Stimulated activated CD8-positive, alpha-beta memory T cell treated with anti-CD3 and anti-CD28 coated beads, Interleukin-2, amount 100 ng/mL, for 48 hours (primary cell): ENCODE measurements at places on chromosomes 1 and 21.

DNA sequence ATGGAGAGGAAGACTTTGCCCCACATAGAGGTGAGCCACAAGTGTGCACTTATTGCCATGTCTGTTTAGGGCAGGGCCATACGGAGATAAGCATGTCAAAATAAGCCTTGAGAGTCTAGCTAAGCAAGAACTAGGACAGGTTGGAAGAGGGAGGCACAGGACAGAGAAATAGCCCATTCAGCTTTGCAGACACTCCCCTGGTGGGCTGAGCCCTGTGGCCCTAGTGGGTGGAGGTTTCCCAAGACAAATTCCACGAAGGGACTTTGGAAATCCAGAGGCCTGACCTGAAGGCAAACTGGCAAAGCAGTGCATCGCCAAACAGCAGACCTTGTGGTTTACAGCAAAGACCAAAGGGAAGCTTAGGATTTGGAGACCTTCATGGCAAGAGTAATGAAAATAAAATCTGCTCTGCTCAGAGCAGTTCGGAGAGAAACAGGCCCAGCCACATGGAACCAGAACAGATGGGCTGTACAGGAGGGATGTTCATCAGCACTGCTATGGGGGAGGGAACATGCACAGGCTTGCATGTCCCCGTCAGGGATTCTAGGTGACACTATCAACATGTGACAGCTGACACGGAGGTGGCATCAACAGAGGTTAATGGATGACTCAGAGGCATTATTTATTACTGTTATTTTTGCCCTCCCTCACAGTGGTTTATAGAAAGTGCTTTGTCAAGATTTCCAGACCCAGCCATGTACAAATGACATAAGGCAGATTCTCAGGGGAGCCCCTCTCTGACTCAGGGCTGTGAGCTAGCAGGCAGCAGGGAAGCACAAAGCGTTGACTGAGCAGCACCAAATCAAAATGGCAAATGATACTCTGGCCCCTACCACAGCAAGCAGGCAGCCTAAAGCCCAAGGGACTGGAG lies 90.1 kb upstream of the IRF2BP2 start:
- no peak for DNase-seq

- DNase-seq: no peak
Measured at GRCh38 chr1:53080041-53080440, 18.0 kb downstream of the PODN start.

- no peak for DNase-seq
Measured at GRCh38 chr1:55441489-55441888, 226.3 kb upstream of the USP24 start.

- DNase-seq: no peak
Measured at GRCh38 chr1:247184254-247184653, 12.4 kb upstream of the ZNF124 start.

- no peak for DNase-seq
Measured at GRCh38 chr1:64539289-64539688, 69.4 kb downstream of the CACHD1 start.

DNA sequence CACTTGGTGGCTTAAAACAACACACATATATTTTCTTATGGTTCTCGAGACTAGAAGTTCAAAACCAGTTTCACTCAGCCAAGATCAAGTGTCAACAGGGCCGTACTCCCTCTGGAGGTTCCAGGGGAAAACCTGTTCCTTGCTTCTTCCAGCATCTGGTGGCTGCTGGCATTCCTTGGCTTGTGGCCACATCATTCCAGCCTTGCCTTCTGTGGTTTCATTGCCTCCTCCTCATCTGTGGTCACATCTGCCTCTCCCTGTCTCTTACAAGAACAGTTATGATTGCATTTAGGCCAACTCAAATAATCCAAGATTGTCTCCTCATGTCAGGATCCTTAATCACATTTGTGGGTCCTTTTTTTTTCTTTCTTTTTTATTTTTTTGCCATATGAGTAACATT lies 240.7 kb upstream of the HOOK1 start:
- no peak for DNase-seq

- DNase-seq: no peak
Measured at GRCh38 chr1:217078959-217079358, 355.7 kb upstream of the ESRRG start.

DNA sequence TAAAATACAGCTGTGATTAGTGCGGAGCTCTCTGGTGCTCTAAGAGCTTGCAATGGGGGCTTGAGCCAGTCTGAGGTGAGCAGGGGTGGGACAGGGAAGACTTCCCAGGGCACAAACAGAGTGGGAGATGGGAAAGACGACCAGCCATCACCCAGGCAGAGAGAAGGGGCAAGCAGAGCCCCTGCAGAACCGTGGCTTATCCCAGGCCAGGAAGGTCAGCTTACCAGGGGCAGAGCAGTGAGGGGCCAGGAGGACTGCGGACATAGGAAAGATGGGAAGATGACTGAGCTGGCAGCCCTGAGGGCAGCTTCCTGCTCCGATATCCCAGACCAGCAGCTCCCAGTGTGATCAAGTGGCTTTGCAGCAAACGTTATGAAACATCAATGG lies 55.4 kb upstream of the IFFO2 start:
- no peak for DNase-seq

- DNase-seq: no peak
Measured at GRCh38 chr1:225825607-225826007, 15.7 kb downstream of the EPHX1 start.

- no peak for DNase-seq
Measured at GRCh38 chr1:167420510-167420909, 97.8 kb downstream of the CD247 start.

GRCh38 chr21:33963848-33964555 lies 48.4 kb upstream of the ATP5PO start:
- no peak for DNase-seq

GRCh38 chr1:100627054-100627716 lies 89.2 kb downstream of the GPR88 start:
- no peak for DNase-seq

DNA sequence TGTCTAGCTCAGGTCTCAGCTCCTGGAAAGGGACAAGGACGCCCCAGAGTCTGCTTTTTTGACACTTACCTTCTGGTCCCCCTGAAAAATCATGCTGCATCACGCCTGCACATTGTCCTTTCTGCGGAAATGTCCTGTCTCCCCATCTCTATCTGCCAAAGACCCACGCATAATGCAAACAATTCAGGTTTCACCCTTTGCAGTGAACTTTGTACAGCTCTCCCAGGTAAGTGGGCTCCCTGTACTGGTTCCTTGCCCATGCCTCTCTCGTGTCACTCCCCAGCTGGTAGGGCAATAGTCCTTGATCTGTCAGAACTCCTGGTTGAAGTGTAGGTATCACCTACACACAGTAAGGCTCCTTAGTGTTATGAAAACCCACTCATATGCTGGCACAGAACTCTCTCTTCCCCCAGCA lies 102.9 kb upstream of the IRF2BP2 start:
- no peak for DNase-seq

DNA sequence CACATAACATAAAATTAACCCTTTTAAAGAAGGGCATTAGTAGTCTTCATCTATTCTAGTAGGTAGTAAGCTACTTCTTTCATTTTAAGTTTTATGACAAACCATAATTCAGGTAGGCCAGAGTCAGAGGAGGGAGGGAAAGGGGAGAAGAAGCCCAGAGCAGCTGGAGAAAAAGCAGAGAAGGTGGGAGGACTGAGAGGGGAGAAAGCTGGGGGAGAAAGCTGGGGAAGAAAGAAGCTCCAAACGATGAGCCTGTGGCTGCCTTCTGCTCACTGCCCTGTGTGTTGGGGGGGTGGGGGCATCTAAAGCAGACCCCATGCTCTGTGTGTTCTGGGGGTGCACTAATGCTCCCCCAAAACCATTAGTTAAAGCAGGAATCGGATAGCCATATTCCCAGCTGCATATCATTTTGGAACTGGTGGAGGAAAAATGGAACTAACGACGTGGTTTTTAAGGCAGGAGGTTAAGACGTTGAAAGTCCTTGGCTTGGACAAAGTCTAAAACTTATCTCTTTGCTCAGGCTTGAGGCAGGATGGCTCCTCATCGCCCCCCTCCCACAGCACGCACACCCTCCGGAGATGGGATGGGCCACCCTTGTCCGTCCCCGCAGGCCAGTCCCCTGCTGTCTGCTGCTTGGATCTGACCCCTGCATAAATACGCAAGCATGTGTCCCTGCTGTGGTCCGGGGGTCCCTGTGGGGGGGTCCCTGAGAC lies 184.2 kb downstream of the DYRK1A start:
- DNase-seq: no peak

DNA sequence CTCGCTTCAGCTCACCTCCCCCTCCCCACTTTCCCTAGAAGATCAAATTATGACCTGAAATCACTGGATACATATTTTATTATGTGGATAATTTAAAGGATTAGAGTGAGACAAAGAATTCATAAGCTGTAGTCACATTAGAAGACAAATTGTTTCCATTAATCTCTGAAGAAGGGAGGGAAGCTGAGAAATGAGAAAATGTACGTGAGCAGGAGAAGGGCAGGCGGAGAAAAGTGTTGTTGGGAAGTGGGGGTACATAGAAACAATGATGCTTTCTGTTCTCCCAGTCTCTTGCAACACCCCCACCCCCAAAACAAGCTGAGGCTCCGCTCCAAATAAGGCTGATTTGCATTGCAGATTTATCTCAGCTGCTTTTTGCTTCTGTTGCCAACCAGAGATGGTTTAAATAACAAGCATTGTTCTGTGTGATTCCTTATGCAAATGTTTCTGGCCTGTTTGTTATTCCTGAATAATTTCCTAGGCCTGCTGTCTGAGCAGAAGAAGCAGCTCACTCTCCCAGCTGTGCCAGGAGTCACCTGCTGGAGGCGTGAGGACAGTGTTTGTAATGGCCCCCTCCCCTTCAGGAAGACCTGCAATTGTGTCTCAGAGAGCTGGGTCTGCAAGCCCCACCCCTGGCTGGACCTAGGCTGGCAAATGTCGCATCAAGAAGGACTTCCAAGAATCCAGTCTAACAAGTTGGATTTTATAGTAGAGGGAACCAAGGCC lies 121.8 kb upstream of the TNR start:
- no peak for DNase-seq

DNA sequence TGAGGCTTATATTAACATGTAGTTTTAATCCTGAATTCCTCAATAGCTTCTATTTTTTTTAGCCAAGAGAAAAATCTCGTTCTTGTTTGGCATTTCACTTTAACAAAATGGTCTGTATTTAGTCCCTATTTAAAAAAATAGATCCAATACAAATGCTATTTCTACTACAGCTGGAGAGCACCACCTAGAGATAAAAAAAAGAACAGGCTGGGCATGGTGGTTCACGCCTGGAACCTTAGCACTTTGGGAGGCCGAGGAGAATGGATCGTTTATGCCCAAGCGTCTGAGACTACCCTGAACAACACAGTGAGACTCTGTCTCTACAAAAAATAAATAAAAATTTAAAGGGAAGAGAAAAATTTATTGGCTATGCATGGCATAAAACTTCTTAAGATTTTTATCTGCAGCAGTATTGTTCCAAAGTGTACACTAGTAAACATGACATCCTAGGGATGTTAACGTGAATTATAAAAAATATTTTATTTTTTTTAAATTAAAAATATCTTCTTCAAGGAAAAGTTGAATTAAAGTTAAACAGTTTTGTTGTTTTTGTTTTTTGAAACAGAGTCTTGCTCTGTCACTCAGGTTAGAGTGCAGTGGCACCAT lies 4.4 kb downstream of the ST7L start:
- DNase-seq: no peak

- no peak for DNase-seq
Measured at GRCh38 chr1:70331962-70332361, 22.6 kb downstream of the ANKRD13C start.

- DNase-seq: no peak
Measured at GRCh38 chr1:40901886-40902852, 40.0 kb upstream of the CITED4 start.

DNA sequence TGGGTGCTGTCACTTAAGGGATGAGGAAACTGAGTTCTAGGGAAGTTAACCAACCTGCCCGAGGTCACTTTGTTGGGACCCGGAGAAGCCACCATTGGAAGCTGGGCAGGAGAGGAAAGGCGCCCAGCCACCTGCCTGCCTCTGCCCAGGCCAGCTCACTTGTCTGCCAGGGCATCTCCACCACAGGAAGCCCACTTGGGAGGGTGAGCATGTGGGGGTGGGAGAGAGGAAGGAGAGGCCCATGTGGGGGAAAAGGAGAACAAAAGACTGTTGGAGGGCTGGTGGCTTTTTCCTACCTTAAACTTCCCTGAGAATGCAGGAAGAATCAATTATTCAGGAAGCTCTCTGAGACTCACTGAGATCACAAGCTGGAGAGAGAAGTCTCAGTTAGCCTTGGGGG lies 43.8 kb upstream of the SELENON start:
- DNase-seq: no peak

DNA sequence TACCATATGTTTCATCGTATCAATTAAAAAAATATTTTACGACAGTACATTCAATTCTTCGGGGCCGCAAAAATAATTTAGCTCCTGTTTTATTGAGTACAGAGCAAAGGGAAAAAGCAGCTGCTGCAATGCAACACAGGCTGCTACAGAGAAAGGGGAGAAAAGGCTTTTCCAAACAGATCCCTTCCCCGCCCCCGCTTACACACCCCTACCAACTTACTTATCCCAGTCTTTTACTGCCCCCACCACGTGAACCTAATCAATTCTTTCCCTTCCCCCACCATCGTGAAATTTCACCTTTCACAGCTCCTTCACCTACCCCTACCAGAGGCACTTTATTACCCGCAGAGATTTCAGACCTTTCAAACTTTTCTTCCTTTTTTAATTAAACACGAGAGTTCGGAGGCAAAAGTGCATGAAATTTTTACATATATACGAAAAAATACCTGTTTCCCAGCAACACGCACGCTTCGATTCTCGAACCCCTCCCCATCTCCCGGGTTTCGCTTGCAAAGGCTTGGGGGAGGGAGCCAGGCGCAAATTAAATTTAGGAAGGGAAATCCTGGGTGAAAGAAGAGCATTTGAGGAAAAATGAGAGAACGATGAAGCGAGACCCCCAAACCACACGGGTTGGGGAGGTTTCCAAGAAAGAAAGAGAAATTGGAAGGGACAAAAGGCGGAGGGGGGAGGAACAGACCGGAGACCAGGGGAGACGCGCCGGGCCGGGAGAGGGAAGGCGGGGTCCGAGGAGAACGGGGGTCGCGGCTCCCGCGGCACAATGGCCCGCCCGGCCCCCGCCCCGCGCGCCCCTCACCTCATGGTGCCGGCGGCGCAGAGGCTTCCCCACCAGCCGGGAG lies 823 bp downstream of the ENAH start:
- no peak for DNase-seq

DNA sequence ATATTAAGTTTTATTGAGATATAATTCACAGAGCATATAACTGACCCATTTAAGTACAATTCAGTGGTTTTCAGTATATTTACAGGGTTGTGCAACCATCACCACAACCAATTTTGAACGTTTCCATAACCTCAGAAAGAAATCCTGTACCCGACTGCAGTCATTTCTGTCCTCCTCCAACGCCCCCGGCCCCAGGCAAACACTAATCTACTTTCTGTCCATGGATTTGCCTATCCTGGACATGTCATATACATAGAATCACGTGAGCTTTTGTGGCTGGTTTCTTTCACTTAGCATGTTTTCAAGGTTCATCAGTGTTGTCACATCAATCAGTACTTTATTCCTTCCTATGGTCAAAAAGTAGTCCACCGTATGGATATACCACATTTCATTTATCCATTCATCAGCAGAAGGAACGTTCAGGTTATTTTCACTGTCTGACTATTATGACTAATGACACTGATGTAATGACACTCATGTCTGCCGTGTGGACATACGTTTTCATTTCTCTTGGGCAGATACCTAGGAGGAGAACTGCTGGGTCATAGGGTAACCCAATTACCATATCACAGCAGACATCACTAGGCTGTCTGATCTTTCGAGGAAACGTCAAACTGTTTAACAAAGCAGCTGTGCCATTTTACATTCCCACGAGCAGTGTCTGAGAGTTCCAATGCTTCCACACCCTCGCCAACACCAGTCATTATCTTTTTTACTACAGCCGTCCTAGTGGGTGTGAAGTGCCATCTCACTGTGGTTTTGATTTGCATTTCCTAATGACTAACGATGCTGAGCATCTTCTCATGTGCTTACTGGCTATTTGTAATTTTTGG lies 30.8 kb downstream of the MRPL37 start:
- DNase-seq: peak; percentile 54
